ENCODE measurements at places on chromosomes 16 and 17.
A peak's percentile ranks its signal among the peaks of the same experiment; 100 is the strongest.

- peak; percentile 40 for DNase-seq
Measured at GRCh38 chr16:88264641-88265285, 118.0 kb upstream of the ZNF469 start.

- DNase-seq: no peak
Measured at GRCh38 chr16:19621445-19621844, 65.9 kb downstream of the VPS35L start.

DNA sequence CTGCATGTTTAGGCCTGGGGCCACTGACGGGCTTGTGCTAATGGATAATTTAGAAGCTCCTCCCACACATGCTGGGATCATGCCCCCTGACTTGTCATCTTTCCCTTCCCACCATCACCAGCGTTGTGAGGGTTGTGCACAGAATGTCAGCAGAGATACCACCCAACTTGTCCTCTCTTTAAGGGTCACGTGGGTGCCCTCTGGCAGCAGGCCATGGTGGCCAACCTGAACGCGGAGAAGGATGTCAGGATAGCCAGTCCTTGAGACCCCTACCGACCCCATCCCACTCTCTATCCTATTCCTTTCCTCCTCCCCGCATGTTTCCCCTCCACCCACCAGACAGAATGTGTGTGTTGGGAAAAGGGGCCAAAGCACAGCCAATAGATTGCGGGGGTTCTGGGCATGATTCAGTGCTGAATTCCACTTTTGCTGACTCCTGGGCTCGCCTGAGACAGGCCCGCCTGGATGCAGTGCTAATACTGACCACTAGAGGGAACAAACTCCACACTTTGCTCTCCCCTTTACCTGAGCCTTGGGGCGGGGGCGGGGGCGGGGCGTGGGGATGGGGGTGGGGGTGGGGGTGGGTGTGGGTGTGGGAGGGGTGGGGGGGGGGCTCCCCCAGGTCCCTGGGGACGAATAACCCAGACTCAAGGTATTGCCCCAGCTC, at the start of gene GH2:
TSS of gene GH2 (minus strand) at position 10 of the 667 bp plus-strand sequence. CDS start 143 bp downstream, outside the sequence.
- DNase-seq: no peak

DNA sequence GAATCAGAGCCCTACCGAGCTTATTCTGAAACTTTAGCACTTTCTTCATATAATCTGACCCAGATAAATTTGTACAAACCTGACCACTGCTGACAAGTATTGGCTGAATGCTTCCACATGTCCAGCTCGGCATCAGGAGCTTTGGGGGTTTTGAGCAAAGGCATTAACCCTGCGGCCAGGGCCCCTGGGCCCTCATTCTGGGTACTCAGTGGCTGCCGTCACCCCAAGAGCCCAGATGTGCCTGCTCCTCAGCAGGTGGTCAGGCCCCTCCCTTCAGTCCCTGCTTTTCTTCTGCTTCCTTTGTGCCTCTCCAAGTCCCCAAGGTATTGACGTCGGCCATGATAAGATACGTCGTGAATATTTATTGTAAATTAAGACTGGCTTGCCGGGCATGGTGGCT, 47.3 kb upstream of the CHMP6 start:
- no peak for DNase-seq

DNA sequence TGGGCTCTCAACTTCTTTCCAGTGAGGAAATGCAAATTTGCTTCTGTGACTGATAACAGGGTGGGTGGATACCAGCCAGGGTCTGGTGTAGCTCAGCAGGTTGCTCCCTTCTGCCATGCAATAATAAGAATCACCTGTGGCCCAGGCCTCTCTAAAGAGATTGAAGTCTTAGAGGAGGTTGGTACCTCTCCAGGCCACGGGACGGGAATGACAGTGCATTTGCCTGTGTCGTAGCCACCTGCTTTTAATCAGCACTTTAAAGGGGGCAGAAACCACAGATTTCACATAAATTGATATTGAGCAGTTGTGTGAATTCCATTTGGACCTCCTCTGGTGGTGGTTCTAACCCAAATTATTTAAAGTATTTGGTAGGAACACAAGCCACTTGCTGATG, 246.9 kb downstream of the PRKCA start:
- peak; percentile 64 for DNase-seq

DNA sequence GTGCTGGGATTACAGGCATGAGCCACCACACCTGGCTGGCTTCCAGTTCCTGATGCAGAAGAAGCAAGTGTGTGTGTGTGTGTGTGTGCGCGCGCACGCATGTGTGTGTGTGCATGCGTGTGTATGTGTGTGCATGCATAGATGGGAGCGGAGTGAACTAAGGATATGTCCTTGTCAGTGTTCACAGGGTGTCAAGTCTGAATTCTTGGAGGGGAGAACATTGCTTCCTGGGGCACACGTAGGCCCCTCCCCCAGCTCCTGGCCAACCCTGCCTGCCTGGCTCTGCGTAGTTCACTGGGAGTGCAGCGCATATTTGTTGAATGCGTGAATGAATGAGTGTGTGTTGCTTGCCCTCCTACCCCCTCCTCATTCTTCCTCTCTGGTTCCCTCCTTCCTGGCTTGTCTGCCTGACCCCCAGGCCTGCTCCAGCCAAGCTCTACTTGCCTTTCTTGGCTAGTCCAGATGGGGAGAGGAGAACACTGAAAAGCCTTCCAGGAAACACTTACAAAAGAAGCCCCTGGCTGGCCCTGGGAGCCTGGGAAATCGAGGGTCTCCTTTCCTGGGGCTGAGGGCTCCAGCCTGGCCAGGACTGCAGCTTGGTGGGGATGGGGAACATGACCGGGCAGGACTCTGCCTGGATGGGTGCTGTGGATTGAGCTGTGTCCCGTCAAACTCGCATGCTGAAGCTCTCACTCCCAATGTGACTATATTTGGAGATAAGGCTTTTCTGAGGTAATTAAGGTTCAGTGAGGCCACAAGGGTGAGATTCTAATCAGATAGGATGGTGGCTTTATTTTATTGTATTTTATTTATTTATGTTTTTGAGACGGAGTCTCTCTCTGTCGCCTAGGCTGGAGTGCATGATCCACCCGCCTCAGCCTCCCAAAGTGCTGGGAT, 27.9 kb downstream of the IGFBP4 start:
- DNase-seq: no peak

- DNase-seq: peak; percentile 85
Measured at GRCh38 chr17:8153525-8153956, 1.3 kb upstream of the PER1 start.

- DNase-seq: no peak
Measured at GRCh38 chr17:32873114-32873513, 3.8 kb downstream of the MYO1D start.

- no peak for DNase-seq
Measured at GRCh38 chr16:18797746-18798145, 3.6 kb downstream of the ARL6IP1 start.

DNA sequence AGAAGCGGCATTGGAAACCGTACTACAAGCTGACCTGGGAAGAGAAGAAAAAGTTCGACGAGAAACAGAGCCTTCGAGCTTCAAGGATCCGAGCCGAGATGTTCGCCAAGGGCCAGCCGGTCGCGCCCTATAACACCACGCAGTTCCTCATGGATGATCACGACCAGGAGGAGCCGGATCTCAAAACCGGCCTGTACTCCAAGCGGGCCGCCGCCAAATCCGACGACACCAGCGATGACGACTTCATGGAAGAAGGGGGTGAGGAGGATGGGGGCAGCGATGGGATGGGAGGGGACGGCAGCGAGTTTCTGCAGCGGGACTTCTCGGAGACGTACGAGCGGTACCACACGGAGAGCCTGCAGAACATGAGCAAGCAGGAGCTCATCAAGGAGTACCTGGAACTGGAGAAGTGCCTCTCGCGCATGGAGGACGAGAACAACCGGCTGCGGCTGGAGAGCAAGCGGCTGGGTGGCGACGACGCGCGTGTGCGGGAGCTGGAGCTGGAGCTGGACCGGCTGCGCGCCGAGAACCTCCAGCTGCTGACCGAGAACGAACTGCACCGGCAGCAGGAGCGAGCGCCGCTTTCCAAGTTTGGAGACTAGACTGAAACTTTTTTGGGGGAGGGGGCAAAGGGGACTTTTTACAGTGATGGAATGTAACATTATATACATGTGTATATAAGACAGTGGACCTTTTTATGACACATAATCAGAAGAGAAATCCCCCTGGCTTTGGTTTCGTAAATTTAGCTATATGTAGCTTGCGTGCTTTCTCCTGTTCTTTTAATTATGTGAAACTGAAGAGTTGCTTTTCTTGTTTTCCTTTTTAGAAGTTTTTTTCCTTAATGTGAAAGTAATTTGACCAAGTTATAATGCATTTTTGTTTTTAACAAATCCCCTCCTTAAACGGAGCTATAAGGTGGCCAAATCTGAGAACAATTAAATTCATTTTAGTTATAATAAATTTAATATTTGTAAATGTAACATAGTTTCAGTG, 1.7 kb downstream of the HEXIM1 start:
- DNase-seq: no peak

GRCh38 chr16:57826706-57827625, 24.7 kb upstream of the KIFC3 start:
- DNase-seq: no peak

- no peak for DNase-seq
Measured at GRCh38 chr16:84806256-84806889, 13.4 kb upstream of the CRISPLD2 start.

GRCh38 chr16:89798832-89799370, 17.5 kb downstream of the FANCA start:
- DNase-seq: no peak

GRCh38 chr17:65301184-65301583, 164.0 kb downstream of the RGS9 start:
- DNase-seq: no peak

DNA sequence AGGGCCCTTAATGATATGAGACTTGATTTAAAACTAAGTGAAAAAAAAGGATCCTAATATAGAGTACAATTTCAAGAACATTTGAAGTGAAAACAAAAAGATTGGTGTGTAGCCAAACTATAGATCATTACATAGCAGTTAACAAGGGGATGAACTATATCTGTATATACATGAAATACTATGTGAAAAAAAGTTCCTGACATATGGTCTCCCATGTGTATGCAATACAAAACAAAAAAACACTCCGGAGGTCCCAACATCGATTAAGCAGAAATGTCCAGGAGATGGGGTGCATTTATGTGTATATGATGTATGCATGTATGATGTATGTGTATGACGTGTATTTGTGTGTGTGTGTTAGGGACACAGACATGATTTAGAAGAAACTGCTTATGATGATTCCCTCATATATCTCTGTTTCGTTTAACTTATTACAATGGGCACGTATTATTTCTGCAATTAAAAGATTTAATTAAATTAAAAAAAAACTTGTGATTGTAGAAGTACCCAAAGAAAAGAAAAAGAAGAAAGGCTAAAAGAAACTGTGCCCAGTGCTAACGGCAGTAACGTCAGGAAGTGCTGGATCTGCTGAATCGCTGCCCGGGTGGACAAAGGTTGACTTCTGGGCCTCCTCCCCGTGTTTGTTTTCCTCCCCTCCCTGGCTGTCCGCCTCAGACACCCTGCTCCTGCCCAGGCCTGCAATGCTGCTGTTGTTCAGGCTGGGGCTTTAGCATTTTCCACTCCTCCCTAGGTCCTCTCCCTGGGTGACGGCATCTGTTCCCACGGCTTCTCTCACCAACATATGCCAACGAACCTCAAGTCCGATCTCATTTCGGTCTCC, 36.9 kb downstream of the TBX4 start:
- DNase-seq: no peak

DNA sequence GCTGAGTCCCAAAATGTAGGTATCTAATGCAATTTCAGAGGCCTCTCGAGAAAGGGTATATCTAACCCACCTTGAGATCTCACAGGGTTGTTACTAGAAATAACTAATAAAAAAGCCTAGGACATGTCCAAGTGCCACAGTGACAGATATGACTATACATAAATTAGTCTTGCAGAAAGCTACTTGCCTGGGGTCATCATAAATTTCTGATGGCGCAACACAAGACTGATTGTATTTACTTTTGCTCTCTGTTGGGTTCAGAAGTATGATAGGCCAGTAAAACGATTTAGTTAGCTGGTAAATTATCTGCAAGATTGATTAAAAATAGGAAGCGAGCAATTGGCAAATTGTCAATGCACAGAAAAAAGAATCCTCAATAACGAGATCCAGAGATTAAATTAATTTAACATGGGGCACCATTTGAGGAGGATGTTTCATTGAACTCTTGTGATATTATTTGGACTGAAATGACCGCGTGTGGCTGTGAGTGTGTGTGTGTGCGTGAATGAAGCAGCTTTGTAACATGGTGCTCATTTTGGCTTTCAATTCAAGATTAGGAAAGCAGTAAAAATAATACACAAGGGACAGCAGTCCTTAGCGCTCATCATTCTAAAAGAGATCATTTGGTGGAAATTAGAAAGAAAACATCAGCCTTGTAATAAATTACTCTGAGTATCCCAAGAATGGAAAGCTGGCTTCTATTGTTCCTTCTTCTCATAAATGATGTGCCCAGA, 157.4 kb upstream of the ZFHX3 start:
- no peak for DNase-seq

DNA sequence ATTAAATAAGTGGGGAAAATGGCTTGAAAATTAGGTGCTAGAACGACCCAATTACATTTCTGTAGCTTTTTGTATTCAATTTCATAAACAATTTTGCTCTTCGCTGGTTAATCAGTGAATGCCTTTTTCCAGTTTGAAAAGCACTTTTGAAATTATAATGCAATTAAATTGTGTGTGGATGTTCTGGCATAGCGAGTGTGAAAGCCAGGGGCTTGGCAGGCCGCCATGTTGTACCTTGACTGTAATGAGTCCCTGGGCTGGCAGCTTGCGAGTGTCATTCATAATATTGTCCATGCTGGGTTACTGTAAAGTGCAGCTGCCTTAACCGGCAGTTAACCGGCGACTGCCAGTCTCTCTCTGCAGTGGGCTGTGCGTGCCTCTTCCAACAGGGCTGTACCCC, 177.8 kb downstream of the CCDC182 start:
- DNase-seq: no peak

DNA sequence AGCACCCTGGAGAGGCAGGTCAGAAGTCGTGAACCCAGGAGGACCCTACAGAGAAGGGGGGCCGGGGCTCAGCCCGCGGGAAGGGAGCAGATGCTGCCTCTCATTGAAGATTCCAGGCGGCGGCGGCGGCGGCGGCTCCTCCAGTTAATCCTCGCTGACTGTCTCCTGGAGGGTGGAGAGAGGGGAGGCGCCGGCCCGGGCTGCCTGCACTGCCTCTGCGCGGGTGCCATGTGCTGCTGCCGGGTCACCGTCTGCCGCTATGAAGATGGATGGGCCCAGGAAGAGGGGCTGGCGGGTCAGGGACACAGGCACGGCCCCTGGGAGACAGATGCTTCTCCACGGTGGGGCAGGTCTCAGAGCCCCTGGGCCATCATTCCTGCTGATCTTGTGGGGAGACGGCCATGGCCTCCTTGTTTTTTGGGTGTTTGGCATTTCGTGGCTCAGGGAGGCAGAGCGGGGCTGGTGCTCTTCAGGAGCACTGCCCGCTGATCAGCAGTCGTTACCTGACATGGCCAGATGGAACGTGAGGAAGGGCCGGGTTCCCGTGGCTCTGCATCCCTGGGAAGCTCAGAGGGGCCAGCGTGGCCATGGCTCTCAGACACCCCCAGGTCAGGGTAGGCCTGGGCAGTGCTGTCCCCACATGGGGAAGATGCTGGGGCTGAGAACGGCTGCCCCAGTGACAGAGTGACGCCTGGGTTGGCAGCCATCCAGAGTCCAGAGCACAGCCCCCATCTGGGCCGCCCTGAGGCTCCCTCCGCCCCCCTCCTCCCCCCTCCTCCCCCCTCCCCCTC, 36.1 kb downstream of the GINS2 start:
- no peak for DNase-seq

GRCh38 chr17:80559825-80560251, 15.2 kb downstream of the RPTOR start:
- DNase-seq: peak; percentile 77

GRCh38 chr16:10402975-10403374, 17.1 kb downstream of the ATF7IP2 start:
- no peak for DNase-seq

GRCh38 chr17:77693301-77693700, 265.2 kb upstream of the TNRC6C start:
- DNase-seq: no peak

Data from HS-5 (cell line).